ENCODE measurements at places on chromosomes 7 and 10.
A peak's percentile ranks its signal among the peaks of the same experiment; 100 is the strongest.

GRCh38 chr7:27207348-27207985 lies 7.6 kb upstream of the HOXA13 start:
- no peak for DNase-seq

GRCh38 chr7:128459394-128459878 lies 3.8 kb downstream of the HILPDA start:
- DNase-seq: peak; percentile 51

- no peak for DNase-seq
Observed at GRCh38 chr7:137269240-137269639, 74.3 kb downstream of the PTN start.

- DNase-seq: no peak
Observed at GRCh38 chr10:133388973-133389818, 4.8 kb upstream of the MTG1 start.

Data from HFFc6 (cell line).